Activated CD4-positive, alpha-beta T cell treated with anti-CD3 and anti-CD28 coated beads for 4 hours (primary cell): ENCODE measurements at places on chromosomes 5 and 9.

DNA sequence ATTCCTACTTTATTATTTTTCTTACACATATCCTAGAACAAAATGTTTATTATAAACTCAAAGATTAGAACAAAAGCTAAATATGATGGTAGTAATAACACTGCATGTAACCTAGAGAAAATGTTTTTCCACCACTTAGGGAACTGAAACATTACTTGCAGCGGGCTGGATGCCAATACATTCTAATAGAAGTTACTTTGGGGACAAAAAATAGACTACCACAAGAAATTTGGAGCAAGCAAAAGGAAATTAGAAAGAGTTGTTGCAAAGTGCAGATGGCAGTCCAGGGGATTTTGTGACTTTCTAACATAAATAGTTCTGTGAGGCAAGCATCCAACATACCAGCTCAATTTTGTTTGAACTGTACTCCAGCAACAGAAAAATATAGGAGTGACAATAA lies 255.3 kb upstream of the GRIN3A start:
- no peak for DNase-seq

DNA sequence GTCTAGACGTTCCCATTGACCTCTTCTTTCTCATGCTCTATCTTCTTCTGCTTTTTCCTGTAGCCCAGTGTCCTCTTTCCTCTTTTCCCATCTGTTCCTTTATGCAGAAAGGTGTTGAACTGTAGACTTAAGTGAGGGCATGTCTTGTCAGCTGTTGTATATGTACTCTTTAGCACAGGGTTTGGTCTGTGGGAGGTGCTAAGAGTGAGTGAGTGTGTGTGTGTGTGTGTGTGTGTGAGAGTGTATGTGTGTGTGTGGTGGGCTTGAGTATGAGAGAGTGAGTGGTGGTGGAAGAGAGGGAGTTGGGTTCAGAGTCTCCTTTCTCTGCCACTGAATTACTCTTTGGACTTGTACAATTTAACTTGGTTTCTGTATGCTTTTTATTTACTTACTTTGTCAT lies 10.3 kb upstream of the ROPN1L start:
- no peak for DNase-seq

DNA sequence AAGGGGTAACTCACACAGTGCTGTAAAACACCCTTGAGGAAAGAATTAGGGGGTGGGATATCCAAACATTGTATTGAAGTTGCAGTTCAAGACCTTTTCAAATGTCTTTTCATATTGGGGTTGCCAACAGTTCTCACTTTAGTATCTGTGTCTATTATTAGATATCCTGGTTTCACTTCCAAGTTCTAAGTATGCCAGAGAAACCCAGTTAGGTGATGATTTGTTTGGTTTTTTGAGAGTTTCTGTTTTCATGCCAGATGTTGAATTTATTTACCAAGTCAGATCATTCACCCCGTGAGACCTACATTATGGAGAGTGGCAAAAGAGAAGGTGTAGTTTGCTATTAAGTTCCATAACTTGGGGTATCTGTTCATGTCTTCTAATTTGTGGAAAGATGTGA lies 64.5 kb downstream of the C9orf152 start:
- DNase-seq, result no peak

DNA sequence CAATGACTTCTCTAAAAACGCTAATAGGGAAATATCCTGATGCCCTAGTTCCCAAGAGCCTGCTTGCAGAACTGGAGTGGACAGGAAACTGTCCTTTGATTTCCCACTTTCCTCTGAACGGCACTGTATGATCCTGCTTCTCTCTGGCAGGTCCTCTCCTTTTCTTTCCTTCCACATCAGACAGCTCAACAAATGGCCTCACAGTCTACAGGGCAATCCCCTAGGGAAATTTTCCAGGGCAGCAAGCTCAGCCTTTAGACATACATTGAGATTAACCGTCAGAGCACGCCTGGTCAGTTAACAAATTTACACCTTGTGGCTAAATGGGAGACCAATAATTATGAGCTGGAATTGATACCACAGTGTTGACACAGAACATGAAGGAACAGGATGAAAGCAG lies 164.9 kb downstream of the SLC24A2 start:
- no peak for DNase-seq

- no peak for DNase-seq
Measured at GRCh38 chr5:171308453-171309275, at the start of gene TLX3. Gene TLX3 (plus strand): TSS chr5:171309248. CDS start chr5:171309366, 118 bp downstream.

- no peak for DNase-seq
Measured at GRCh38 chr5:19987612-19988361, at the start of gene CDH18. Gene CDH18 (minus strand): TSS chr5:19988200. CDS start chr5:19838986, 149,214 bp downstream.

GRCh38 chr5:29054282-29054681 lies 2015.9 kb upstream of the CDH9 start:
- no peak for DNase-seq

DNA sequence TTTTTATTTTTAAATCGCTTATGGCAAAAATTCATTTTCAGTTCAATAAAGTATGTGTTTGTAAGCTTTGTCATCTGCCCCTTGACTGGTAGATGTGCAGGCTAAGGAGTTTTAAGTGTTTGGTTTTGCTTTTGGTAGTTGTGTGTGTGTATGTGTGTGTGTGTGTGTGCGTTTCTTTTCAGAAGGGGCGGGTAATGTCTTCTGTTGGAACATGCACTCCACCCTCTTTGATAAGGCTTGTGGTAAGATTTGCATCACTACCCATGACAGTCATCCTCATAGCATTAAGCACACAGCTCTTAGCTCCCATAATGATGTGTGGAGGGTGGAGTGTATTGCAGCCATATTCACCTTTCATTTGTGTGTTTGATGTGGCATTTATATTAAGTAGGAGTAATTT lies 92.1 kb upstream of the FSD1L start:
- no peak for DNase-seq

- DNase-seq, result no peak
Measured at GRCh38 chr9:114431003-114431402, 43.2 kb upstream of the AKNA start.

GRCh38 chr5:14659821-14660607 lies 4.5 kb upstream of the OTULIN start:
- DNase-seq, result no peak

- DNase-seq, result no peak
Measured at GRCh38 chr9:3023449-3023848, 179.6 kb upstream of the PUM3 start.

- no peak for DNase-seq
Measured at GRCh38 chr9:25472085-25472607, 206.1 kb downstream of the TUSC1 start.

DNA sequence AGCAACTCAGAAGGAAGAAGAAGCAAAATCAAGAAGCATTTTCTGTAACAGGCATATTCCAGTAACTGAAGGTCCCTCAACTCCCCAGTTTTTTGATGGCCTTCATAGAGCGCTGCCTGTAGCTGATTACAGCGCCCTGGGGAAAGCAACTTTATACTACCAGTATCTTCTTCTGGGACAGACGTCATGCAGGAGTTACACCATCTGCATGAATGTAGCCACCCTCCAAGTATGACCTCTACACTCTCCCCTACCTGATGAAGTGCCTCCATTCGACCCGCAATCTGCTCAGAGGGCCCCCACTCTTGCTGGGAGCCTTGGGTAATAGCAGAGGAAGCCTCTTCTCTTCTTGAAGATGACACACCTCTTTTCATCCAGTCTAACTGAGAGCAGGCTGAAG lies 21.0 kb upstream of the SH3TC2 start:
- no peak for DNase-seq

DNA sequence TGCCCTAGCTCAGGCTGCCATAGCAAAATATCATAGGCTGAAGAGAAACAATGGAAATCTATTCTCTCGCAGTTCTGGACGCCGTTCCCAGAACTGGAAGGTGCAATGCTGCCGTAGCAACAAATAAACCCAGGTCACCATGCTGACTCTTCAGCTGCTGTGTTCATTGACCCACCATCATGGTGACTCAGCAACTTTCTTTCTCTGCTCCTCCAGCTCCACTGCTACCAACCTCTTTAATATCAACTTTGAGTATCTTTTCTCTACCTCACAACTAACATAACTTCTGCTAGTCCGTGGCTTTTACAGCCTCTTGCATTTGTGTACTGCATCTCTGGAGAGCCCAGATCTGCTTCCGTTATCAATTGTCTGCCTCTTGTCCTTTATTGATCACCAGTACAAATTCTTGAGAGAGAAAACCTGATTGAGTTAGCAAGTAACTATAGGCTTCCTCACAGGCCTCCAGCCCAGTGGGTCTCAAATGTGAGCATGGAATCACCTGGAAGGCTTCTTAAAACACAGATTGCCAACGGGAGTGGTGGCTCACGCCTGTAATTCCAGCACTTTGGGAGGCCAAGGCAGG lies 47.3 kb upstream of the SLC30A5 start:
- DNase-seq, result no peak

- DNase-seq, result no peak
Measured at GRCh38 chr9:136501686-136502085, 18.8 kb upstream of the SEC16A start.

DNA sequence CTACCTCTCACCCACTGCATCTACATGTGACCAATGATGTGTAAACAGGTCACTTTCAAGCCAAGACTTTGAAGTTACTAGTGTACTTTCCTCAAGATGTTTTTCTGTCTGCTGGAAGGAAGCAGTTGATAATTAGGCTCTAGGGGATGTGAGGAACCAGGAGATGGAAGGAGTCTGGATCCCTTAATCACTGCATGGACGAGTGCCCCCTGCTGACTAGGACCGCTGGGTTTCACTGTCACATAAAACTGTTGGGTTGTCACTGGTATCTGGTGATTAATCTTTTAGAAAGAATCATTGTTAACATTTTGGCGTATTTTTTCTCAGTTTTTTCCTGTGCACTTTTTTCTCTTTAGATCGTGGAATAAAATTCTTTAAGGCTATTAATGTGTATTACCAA lies 79.5 kb downstream of the SREK1 start:
- no peak for DNase-seq

GRCh38 chr5:139912158-139912557 lies 116.5 kb downstream of the PSD2 start:
- DNase-seq, result no peak
